ENCODE measurements at places on chromosomes 13 and 19.

DNA sequence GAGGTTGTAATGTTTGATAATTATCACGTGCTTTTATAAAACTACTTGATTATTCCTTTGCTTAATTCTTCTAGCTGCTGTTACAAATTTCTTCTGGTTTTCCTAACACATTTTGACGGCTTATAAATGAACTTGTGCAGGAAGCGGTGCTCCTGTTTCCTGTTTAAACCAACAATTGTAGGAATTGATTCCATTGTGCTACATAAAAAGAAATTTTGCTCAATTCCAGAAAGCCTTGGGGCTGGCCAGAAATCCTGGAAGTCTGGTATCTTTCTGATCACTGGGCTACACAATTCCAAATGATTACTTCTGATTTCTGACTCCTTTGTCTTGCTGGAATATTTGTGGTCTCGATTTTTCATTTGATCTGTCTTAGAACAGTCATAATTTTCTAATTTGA is 14.9 kb downstream of the RFC3 start:
- no peak for DNase-seq

DNA sequence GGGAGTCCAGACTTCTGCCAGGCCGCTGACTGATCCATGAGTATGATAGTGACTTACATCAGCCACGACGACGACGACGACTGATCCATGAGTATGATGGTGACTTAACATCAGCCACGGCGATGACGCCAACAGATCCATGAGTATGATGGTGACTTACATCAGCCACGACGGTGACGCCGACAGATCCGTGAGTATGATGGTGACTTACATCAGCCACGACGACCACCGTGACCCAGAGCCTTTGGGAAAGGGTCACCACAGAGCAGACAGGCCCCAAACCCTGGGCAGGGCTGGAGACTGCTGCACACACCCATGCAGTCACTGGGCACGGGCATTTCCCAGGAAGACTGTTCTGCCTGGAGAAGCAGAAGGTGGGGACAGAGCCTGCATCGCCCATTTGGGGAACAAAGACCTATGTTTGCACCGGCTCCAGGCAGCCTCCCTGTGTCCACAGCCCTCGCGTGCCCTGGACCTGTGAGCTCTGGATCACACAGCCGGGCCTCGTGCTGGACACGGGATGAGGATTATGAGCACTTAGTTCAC is 130.9 kb upstream of the SPACA7 start:
- no peak for DNase-seq

- DNase-seq: no peak
Measured at GRCh38 chr19:44278181-44278690, 18.6 kb downstream of the ZNF233 start.

GRCh38 chr13:22270881-22271280 is 600.0 kb downstream of the FGF9 start:
- DNase-seq: no peak

DNA sequence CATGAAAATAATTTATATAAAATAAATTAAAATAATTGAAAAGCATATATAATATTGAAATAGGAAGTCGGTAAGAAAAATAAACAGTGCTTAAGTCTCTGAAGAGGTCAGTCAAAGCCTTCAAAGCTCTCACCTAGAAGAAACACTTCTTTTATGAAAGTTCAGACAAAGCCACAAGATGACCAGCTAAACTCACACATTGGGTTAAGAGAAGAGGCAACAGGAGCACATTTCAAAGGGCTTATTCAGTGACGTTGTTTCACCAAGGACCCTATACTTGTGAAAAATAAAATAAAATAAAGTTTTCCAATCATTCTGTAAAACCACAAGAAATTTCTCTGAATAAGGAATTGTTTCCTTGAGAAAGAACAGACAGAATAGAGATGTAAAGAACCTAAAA is 2.5 kb upstream of the ITM2B start:
- DNase-seq: no peak

GRCh38 chr19:17997969-17998826 is 9.8 kb upstream of the ARRDC2 start:
- no peak for DNase-seq

- DNase-seq: no peak
Measured at GRCh38 chr13:49305792-49306425, 58.2 kb downstream of the CDADC1 start.

DNA sequence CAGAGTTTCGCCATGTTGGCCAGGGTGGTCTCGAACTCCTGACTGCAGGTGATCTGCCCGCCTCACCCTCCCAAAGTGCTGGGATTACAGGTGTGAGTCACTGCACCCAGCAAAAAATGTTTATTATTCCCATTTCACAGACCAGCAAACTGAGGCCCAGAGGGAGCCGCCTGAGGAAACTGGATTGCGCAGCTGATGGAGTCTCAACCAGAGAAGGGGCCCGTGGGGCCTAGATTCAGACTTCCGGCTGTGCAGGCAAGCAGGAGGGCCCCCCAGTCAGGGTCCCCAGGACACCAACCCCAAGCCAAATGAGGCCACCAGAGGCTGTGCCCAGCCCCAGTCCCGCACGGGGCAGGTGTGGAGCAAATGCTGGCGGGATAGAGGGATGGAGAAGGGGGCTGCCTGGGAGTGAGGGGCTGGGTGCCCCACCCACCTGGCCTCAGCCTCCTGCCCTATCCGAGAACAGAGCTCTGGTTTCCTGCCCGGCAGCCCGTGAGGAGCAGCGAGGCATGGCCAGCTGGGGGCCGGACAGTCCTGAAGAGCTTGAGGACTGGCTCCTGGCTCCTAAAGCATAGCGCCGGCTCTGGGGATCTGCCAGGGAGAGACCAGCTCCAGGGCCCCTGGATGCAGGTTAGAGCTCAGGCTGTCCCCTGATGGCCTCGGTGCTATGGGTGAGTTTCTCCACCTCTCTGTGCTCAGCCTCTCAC is 22.0 kb downstream of the MISP start:
- DNase-seq: no peak

- no peak for DNase-seq
Measured at GRCh38 chr13:42495255-42495654, 78.7 kb upstream of the TNFSF11 start.

- DNase-seq: no peak
Measured at GRCh38 chr13:103203735-103204330, 137.6 kb upstream of the SLC10A2 start.

DNA sequence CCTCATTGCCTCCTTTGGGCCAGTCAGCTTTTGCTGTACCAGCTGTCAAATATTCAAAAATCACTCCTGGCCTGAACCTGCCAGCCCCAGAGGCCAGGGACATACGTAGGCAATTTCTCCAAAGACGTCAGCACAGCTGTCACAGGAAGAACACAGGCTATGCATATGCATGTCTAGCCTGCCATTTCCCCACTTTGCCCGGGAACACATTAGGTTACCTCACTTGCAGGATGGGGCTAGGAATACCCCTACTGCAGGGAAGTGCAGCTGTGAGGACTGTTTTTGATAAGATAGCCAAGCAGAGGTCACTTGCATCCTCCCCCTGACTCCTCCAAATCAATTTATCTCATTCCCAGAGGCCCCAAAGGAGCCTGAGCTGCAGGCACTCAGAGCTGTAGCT is 2.8 kb downstream of the ZNF667 start:
- DNase-seq: no peak

GRCh38 chr19:5988517-5989387 is 10.8 kb upstream of the RANBP3 start:
- DNase-seq: no peak

GRCh38 chr13:86080340-86080995 is 281.2 kb upstream of the SLITRK6 start:
- DNase-seq: no peak

DNA sequence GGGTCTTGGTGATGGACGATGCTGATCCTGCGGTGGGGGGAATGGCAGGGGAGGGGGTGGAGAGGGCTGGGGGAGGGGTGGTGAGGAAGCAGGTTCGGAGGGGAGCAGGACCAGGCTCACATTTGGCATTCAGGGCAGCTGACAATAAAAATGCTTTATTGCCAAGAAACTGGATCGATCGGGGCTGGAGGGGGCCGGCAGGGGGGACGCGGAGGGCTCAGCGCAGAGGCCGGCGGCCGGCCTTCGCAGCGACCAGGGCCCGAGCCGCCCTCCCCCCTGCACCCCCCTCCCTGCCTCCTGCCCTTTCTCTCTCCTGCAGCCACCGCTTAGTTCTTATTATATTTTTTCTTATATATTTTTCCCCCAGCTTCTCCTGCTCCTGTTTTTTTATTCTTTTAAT is 18.1 kb upstream of the POU2F2 start:
- DNase-seq: no peak

- no peak for DNase-seq
Measured at GRCh38 chr19:6263735-6264444, 15.9 kb downstream of the MLLT1 start.

GRCh38 chr13:27194209-27194608 is 22.6 kb upstream of the USP12 start:
- no peak for DNase-seq

DNA sequence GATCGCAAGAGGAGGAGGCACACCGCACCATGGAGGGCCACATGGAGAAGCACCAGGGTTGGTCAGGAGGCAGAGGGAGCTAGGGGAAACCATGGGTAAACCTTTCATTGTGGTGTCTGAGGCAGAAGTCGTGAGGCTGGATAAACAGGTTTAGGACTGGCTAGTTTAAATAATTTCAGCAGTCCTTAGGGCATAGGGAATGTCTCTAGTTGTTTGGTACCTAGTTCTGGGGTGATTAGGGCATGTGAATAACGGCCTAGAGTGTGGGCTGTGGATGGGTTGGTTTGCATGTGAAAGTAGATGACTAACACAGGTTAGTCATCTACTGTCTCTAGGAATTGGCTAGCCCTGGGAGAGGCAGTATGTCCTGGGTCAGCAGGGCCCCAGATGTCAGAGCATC is 102.3 kb downstream of the STOML3 start:
- DNase-seq: no peak

GRCh38 chr19:32809754-32810153 is 59.8 kb downstream of the SLC7A9 start:
- DNase-seq: no peak

GRCh38 chr13:27536361-27537101 is 83.8 kb downstream of the LNX2 start:
- no peak for DNase-seq

GRCh38 chr13:84870190-84870589 is 929.0 kb downstream of the SLITRK6 start:
- no peak for DNase-seq

- no peak for DNase-seq
Measured at GRCh38 chr13:112784811-112785482, 95.1 kb downstream of the ATP11A start.

DNA sequence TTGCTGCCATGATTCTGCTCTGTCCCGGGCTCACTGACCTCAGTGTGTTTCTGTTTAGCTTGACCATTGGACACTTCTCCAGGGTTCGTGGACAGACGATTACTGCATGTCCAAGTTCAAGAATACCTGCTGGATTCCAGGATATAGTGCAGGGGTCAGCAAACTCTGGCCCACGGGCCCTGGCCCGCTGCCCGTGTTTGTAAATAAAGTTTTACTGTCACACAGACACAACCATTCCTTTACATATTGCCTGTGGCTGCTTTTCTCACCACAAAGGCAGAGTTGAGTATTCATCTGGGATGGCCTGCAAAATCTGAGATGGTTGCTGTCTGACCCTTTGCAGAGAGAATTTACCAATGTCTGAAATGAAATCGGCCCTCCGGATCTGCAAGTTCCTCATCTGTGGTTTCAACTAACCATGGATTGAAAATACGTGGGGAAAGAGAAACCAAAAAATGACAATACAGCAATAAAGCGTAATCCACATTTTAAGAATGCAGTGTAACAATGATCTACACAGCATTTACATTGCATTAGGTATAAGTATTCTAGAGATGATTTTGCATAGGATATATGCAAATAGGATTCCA is 25.9 kb upstream of the F2RL3 start:
- no peak for DNase-seq

All from fibroblast of skin of left biceps (primary cell).